ENCODE measurements at places on chromosomes 5 and 9. TPM values are rescaled to one million over a fixed set of nuclear protein-coding genes. Genes with fewer than 3 reads are reported as not detected.
A peak's percentile ranks its signal among the peaks of the same experiment; 100 is the strongest.

The KCNV2 gene
- not detected for polyA plus RNA-seq

The UQCRQ gene
- 1,006 TPM for polyA plus RNA-seq

The LMX1B gene
- not detected for polyA plus RNA-seq

The SPINK6 gene
- not detected for polyA plus RNA-seq

DNA sequence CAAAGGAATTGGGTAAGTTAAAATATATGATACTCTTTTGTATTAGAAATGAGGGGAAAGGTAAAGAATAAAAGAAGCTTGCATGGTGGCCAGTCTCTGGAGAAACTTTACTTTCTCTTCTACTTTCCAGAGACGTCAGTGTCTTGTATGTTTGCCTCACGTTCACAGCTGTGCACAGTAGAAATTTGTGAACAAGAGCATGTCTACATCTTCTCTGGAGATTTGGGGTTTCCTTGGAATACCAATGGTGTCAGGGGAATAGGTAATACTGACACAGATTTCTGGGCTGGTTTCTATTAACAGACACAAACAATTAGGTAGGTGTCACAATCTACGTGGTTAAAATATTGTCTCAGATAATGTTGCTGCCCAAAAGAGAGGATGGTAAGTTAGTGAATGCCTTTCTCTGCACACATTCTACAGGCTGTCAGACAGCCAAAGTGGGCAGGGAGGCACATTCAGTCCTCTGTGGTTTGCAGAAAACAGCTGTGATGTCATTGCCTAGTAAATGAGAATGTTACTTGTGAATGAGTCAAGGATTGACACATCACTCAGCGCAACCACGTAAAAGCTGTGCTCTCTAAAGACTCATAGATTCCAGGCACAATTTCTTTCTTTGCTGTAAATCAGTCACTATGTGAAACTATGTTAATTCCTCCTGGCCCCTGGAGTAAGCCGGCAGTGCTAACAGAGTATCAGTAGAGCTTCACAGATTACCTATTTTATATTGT lies 397.1 kb downstream of the MAN2A1 start:
- peak; percentile 97 for DNase-seq

- no peak for DNase-seq
Observed at GRCh38 chr5:31759925-31760324, 121.0 kb downstream of the PDZD2 start.

DNA sequence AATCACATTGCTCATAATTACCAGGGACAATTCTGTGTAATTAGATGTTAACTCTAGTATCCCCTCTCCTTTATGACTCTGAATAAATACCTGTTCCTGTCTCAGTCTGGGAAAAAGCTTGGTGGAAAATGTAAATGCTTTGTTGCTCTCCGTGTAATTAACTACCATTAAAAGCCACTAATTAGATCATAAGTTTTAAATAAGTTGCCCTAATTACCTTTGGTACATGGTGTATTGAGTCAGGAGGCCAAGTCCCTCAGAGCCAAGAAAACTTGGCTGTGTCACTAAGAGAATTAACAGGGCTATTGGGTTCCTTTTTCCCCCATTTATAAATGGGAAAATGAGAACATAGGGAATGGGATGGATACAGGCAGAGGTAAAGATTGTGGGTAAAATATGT lies 617.6 kb downstream of the TLR4 start:
- no peak for DNase-seq

GRCh38 chr9:100286257-100286656 lies 66.5 kb downstream of the TEX10 start:
- DNase-seq: no peak

All from GM23248 (cell line).